ENCODE measurements at places on chromosomes 16 and 17. TPM values are rescaled to one million over a fixed set of nuclear protein-coding genes. Genes with fewer than 3 reads are reported as not detected.

GRCh38 chr17:6350806-6351205 lies 84.1 kb downstream of the AIPL1 start:
- peaks cover 5% of the 10 kb centered on the region for H3K27me3 ChIP-seq
- H3K4me1 ChIP-seq, result no peaks in the 10 kb centered on the region
- DNase-seq, result peak; percentile 65
- no peaks in the 10 kb centered on the region for H3K36me3 ChIP-seq
- no peak overlapping the region for H3K4me3 ChIP-seq

DNA sequence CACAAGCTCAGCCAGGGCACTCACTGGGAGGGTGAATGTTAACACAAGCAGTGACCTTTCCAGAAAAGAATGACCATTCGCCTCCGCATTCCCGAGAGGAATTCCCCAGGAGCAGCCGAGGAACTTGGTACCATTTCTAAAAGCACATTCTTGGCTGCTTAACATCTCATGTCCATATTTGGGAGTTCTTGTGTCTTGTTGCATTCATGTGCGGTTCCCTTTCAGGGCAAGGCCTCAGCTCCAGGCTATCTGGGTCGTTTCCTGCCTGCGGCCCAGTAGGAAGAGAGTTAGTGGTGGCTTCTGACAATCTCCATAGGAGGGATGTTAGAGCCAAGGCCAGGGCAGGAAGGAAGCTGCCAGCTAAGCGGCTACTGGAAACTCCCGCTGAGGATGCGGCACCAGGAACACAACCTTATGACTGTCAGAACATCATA lies 27.8 kb upstream of the MEAK7 start:
- peak overlapping the region; percentile 81 for H3K27ac ChIP-seq
- H3K4me3 ChIP-seq, result peak overlapping the region; percentile 17
- no peak for DNase-seq
- H3K36me3 ChIP-seq, result peaks cover 2% of the 10 kb centered on the region

DNA sequence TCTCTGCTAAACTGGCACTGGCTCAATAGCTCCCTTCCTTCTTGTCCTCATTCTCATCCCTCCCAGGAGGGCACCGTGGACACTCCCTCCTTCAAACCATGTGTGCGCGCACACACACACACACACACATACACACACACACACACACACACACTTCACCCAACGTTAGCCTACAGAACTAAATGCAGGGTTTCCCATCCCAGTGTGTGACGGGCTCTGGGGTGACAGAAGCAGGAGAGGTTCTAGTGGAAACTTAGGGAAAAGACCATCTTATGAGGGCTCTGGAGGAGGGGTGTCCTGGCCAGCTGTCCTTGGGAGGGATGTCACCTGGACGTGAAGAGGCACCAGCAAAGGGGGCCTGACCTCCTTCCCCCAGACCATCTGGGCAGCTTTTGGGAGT lies 19.7 kb downstream of the OSBPL7 start:
- H3K27me3 ChIP-seq, result peaks cover 23% of the 10 kb centered on the region
- H3K27ac ChIP-seq, result no peak overlapping the region
- no peak overlapping the region for H3K4me3 ChIP-seq

Gene KRT28
- not detected for total RNA-seq

DNA sequence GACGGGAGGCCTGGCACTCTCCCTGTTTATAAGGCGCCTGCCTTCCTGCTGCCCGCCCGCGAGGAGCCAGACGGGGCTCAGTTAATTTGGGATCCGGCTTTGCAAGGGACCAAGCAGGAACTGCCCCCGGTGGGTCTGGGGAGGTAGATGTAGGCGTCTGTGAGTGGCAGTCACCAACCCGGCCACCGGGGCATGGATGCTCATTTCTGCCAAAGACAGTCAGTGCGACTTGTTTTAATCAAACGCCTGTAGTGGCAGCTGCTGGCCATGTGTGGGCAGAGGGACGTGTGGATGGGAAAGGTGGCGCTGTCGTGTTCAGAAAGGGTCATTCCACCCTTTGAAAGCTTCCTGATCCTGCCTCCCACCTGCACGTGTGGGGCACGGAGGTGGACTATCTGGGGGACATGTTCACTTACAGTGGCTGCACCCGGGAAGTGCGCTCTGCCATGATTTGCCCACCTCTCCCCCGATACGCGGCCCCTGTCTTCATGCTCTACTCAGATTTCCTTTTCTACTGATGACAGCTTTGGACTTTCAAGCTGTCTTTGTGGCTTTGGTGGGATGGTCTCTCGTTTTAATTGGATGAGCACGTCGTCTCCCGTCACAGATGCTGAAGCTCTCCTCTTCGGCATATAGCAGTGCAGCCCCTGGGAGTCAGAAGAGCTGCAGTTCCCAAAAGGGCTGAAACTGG lies 60.3 kb upstream of the CIBAR2 start:
- no peak for DNase-seq
- H3K27me3 ChIP-seq, result no peaks in the 10 kb centered on the region
- peak overlapping the region; percentile 71 for H3K4me3 ChIP-seq
- H3K27ac ChIP-seq, result peak overlapping the region; percentile 27

GRCh38 chr17:17497845-17498520 lies 1.8 kb upstream of the RASD1 start:
- no peaks in the 10 kb centered on the region for H3K36me3 ChIP-seq
- DNase-seq, result no peak
- peaks cover 15% of the 10 kb centered on the region for H3K4me1 ChIP-seq
- H3K27ac ChIP-seq, result no peak overlapping the region
- no peak overlapping the region for H3K4me3 ChIP-seq

Gene HOXB2
- total RNA-seq, result not detected

Gene RCVRN
- not detected for total RNA-seq

- peaks cover 13% of the 10 kb centered on the region for H3K4me1 ChIP-seq
- H3K27ac ChIP-seq, result no peak overlapping the region
- H3K27me3 ChIP-seq, result no peaks in the 10 kb centered on the region
- DNase-seq, result no peak
Observed at GRCh38 chr16:80009971-80010659, 409.6 kb upstream of the MAF start.

Gene CD300A
- not detected for total RNA-seq

- peak overlapping the region; percentile 34 for H3K27ac ChIP-seq
- peaks cover 13% of the 10 kb centered on the region for H3K36me3 ChIP-seq
- no peak overlapping the region for H3K4me3 ChIP-seq
- peaks cover 12% of the 10 kb centered on the region for H3K4me1 ChIP-seq
- no peak for DNase-seq
Observed at GRCh38 chr16:27363797-27364196, 38.2 kb upstream of the IL21R start.
